ENCODE measurements at places on chromosomes 16 and 17.

DNA sequence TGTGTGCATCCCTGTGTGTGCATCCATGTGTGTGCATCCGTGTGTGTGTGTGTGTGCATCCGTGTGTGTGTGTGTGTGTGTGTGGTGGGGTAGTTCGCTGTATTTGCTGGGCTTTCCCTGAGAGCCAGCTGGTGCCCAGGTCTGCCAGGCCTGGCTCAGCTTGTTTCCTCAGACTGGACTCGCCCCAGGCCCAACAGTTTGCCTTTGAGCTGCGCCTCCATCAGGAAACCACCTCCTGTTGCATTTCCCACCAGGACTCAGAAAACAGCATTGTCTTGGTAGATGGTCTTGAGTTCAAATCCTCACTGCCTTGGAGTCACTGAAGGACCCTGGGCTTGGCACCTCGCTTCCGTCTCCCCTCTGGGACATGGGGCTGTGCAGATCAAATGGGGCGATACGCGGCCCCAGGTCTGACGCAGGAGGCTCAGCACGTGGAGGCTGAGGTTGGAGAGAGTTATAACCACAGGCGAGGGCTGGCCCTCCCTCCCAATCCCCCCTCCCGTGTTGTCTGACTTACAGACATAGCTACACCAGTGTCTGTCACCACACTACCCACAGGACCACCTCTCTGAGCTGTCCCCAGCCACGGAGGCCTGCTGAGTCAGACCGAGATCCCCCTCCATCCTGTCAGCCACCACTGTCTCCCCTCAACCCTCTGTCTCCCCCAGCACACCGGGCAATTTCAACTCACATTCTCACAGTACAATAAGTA, 4.7 kb downstream of the ITGAE start:
- DNase-seq: peak; percentile 67

GRCh38 chr17:72730077-72730476, 362.4 kb downstream of the SLC39A11 start:
- DNase-seq: no peak

- DNase-seq: no peak
These were observed 23.5 kb downstream of the ANKRD40 start for GRCh38 chr17:50684288-50684611.

DNA sequence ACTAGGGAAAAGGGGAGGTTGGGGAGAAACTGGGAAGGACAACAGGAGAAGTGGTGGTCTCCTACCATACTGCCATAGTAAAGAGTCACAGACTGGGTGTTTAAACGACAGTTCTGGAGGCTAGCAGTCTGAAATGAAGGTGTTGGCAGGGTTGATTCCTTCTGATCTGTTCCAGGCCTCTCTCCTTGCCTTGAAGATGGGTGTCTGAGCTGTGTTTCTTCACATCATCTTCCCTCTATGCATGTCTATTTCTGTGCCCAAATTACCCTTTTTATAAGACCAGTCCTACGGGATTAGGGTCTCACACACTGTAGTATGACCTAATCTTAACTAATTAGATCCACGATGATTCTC, 79.8 kb upstream of the TMEM97 start:
- DNase-seq: no peak

DNA sequence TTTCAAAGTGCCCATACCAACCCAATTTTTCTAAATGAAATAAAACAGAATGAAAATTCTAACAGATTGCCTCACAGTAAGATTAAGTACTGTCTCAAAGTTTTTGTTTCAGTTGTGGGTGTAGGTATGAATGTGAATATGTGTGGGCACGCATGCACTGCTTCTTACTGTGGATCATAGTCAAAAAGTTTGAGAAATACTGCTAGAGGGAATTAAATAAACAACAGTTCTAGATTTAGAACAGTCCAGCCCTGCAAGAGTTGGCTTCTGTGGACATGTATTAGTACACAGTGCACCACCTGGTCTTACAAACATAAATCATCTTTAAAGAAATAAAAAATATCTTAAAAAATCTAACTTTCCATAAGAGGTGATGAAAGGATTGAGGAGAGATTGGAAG, 8.4 kb downstream of the ZNF652 start:
- no peak for DNase-seq
